ENCODE measurements at places on chromosomes 1 and 21.

- DNase-seq, result no peak
Measured at GRCh38 chr1:39613250-39613649, 26.2 kb downstream of the HEYL start.

GRCh38 chr1:53739109-53739681 is at the start of gene GLIS1:
TSS of gene GLIS1 (minus strand) at chr1:53739164. CDS start at chr1:53738064, 1,100 bp downstream.
- DNase-seq, result peak; percentile 54

GRCh38 chr1:198638441-198638840 is 399 bp upstream of the PTPRC start:
- peak; percentile 48 for DNase-seq

DNA sequence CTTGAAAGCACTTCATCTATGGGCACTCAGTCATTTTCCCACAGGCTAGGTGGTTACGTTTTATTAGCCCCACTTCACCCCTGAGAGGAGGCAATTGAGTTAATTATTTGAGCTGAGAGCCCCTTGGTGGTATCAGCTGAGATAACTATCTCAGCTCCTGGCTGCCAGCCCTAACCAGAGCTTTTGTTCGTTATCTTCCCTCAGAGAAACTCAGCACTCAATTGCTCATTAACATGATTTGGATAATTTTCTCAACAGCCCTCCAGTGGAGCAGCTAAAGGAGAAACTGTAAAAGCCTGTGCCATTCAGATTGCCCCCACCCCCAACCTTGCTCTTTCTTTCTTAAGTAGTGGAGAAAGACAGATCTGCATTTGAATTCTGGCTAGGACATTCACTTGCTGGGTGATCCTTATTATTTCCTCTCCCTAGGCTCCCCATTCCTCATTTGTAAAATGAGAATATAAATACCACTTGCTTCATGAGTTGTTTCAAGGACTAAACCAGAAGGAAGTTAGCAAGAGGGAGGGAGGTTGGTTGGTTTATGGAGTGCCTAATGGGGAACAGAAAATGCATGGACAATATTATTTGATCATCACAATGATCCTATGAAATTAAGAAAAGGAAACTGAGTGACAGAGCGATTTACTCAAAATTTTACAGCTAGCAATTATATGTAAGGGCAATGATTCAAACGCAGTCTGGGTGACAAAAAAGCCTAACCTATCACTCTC is 218.7 kb upstream of the FGGY start:
- no peak for DNase-seq

DNA sequence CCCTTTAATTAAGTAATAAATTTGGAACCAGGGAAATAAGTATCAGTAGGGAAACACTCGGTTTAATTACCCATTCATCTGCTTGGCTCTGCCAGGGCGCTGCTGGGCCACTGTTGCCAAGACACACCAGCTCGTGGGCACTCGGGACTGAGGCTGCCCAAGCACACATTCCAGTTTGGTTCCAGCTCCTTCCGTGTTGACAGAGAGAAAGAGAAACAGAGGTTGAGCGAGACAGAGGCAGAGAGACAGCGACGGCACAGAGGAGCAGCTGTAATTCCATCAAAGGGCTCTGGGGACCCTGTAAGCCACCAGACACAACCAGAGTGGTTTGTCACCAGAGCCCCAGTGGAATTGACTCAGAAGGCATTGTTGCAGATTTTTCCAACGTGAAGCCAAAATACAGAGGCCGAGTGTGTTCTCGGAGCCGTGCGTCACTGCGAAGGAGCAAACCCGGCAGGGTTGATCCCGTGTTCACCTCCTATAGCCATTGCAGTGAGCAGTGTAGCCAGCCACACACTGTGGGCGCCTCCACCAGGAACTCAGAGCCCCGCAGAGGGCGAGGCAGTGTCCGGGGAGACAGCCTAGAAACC is 33.5 kb downstream of the SYF2 start:
- no peak for DNase-seq

- DNase-seq, result no peak
Measured at GRCh38 chr1:214310010-214310409, 29.1 kb downstream of the SMYD2 start.

- DNase-seq, result no peak
Measured at GRCh38 chr1:21110163-21110562, 66.5 kb downstream of the EIF4G3 start.

DNA sequence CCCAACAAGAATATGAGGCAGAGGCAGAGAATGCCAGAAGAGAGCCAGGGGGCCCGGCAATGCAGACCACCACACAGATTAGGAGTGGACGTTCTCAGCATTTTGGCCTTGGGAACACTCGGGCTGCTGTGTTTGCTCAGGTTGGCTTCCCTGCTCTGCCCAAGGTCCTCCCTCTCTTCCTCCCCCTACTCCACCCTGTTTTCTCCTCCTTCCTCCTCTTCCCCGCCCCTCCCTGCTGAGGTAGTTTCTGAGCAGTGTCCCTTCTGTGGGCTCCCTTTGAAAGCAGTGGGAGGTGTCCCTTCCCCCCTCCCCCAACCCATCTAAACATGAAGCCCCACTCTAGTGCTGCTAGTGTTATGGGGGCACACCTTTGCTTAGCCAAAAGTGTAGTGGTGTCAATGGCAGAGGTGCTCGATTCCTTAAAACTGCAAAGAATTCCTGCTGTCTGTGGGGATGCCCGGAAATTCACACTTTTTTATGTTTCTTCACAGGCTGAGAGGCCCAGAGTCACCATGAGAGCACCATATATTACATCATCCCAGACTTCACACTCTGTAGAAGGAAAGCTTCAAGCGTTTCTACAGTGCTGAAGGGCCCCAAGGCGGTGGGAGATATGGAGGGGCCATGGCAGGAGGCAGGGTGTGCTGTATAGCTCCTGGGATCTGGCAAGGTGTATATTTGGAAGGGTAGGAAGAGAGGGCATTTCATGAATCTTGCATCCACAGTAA is at the start of gene HHIPL2:
TSS of gene HHIPL2 (minus strand) at position 161 of the 728 bp plus-strand sequence. CDS start at position 101, 60 bp downstream.
- no peak for DNase-seq

DNA sequence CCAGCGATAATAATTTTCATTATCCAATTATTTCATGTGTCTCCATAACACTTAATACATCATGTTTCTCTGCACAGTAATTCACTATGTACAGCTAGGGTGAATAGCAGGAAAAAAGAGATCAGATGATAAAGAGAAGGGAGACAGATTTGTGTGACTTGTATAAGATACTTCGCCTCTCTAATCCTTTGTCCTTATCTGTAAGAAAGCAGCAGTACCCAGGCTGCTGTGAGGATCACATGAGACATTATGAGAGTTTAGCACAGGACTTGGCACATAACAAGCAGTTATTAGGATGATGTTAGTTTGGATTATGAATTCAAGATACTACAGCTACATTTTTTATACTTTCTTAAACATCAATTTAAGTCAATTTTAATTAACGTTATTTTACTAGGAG is 6.3 kb downstream of the ERG start:
- DNase-seq, result no peak

DNA sequence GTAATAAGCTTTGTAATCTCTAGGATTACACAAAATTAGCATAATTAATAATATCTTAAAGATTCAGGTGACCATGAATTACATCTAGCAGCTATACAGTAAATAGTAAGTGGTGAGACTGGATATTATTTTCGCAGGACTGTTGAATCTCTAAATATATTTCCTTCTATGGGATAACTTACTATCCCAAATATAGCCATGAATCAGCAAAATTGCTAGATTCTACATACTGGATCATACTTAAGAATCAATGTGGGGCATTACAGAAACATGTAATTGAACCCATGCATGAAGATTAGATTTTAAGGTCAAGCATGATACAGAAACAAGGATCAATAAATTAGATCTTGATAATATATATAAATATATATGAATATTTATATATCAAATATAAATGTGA is 1203.4 kb downstream of the BRINP3 start:
- DNase-seq, result no peak

DNA sequence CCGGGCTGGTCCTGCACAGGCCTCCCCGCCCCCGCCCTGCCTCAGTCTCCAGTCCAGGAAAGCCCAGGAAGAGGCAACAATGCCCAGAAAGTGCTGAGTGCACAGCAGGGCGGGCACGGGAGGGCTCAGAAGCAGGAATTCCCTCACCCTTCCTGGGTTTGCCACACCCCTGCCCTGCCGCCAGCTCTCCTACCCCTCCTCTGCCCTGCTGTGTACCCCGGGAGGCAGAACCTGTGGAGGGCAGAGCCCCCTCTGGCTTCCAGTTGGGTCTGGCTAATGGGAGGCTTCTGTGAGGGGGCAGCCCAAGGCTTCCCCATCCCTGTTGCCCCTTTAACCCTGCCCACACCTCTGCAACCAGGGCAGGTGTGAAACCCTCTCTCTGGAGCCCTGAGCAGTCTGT is 47.5 kb upstream of the CSF3R start:
- DNase-seq, result no peak

DNA sequence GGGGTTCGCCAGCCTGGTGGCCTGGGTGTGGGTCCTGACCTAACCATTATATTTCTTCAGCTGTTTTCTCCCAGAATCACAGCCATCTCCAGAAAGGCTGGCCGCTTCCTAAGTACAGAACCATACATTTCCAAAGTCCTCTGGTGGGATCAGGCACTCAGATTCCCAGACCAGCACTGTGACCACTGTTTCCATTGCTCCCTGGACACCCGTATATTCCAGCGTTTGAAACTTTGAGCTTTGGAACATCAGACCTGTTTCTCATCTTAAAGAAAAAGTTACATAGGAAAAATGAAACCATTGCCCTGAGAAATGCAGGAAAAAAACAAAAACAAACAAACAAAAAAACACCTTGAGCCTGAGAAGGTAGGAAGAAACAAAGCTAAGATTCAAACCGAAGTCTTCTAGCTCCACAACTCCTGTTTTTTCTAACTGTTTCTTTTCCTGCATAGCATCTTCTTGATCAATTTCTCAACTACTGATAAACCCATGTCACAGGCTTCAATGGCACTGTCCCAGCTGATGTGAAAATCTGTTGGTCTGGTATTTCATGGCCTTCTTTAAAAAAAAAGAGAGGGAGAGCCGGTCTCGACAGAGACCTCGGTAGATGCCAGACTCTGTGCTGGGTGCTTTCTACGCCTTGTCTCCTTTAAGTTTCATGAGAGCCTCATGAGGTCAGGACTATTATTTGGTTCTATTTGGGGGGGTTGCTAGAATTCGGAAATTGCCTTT is 221.3 kb downstream of the TOMM20 start:
- no peak for DNase-seq

- no peak for DNase-seq
Measured at GRCh38 chr21:32392299-32392879, 423 bp downstream of the URB1 start.

DNA sequence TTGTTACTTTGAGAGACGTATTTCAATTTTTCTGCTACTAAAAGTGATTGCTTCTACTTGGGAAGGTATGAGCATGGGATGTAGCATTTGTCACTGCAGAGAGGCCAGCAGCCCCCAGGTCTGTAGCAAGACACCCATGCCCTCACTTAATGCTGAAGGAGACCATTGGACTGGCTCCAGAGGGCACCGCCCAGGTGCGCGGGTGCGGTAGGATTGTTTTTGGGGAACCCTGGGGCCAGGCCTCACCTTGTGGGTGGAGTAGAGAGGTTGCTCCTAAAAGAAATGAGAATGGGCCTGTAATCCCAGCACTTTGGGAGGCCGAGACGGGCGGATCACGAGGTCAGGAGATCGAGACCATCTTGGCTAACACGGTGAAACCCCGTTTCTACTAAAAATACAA is 30.6 kb upstream of the IFNGR2 start:
- no peak for DNase-seq

- DNase-seq, result no peak
Measured at GRCh38 chr1:192632188-192632587, 3.8 kb upstream of the RGS13 start.

GRCh38 chr1:54819195-54819536 is 18.0 kb upstream of the TTC22 start:
- no peak for DNase-seq

- no peak for DNase-seq
Measured at GRCh38 chr1:48069662-48070395, 72.6 kb upstream of the TRABD2B start.

GRCh38 chr1:193079187-193079586 is 19.8 kb downstream of the RO60 start:
- no peak for DNase-seq

DNA sequence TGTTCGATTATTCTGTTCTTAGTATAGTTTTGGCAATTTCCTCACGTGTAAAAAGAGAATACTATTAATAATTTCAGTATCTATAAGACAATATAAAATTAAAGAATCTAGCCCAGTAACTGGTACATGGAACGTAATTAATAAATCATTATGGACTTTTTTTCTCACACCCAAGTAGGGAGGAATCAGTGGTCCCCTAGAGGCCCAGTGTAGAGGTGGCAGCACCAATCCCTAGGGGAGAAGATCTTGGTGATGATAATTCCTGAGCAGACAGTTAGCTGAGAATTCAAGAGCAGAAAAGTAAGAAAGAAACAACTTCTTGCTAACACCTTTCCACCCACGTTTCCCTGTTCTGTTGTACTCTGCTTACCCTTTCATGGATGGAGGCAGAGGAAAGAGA is 19.7 kb upstream of the SELE start:
- DNase-seq, result no peak

DNA sequence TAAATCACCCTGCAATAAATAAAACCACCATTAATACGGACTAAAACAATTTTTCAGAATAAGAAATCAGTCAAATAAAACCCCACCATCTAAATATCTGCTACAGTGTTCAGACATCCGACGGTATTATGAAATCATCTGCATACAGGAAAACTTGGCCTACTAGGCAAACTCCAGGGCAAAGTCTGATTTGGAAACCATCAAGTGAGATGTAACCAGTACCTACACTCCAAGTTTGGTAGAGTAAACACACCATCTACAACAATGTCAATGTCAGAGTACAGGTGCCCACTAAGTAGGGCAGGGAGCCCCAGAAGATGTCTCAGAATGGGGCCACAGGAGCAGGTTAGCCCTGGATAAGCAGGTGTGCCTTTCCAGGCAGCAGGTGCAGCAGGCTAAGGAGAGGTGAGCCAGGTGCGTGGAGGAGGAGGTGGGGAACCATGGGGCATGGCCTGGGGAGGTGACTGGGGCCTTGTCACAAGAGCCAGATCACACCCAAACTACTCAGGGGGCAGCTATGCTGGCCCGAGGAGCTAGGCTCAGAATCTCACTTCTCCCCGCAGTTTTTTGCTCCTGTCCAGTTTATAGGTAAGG is 59.6 kb downstream of the CAPZB start:
- no peak for DNase-seq

GRCh38 chr1:43518935-43519686 is 11.6 kb upstream of the PTPRF start:
- DNase-seq, result no peak

DNA sequence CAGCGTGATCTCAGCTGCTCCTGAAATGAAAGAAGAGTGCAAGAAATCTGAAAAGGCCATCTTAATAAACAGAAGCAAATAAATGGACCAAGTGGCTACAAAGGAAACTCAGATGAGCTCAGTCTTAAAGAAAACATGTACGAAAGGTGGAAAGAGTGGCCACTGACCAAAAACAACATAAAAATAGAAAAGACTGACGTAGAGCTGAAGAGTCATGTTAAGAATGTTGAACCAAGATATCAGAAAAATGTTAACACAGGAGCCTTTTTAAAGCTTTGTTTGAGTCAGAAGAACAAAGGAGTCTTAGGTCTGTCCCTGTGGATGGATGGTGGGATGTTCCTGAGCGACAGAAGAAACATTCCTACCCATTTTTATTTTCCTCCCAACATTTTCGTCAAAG is 30.8 kb upstream of the ZNF648 start:
- no peak for DNase-seq

Data from CD4-positive, alpha-beta T cell treated with Interferon alpha-2 for 1 hour (primary cell).